Kidney epithelial cell (primary cell): ENCODE measurements at places on chromosomes 4 and X.

GRCh38 chrX:16992951-16993350 lies 46.5 kb downstream of the REPS2 start:
- DNase-seq = no peak

DNA sequence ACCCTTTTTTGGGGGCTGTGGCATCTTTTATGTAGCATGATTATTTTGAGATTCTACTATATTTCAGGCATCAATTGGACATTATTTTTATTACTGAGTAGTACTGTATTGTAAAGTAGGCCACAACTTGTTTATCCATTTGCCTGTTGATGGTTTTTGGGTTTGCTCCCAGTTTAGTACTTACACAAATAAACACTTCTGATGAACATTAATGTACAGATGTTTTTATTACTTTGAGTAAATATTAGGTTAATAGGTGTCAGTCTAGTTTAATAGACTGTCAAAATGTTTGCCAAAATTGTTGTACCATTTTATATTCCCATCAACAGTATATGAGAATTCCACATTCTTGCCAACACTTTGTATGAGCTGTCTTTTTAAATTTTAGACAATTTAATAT lies 214.9 kb upstream of the MAD2L1 start:
- DNase-seq = no peak

GRCh38 chr4:40562208-40562607 lies 67.5 kb downstream of the RBM47 start:
- DNase-seq = no peak

- peak; percentile 28 for DNase-seq
Observed at GRCh38 chrX:31546126-31546525, 474.3 kb upstream of the FTHL17 start.

- DNase-seq = no peak
Observed at GRCh38 chr4:150005537-150005936, 72.7 kb upstream of the DCLK2 start.

- DNase-seq = peak; percentile 50
Observed at GRCh38 chr4:90718931-90719330, 591.7 kb downstream of the CCSER1 start.

DNA sequence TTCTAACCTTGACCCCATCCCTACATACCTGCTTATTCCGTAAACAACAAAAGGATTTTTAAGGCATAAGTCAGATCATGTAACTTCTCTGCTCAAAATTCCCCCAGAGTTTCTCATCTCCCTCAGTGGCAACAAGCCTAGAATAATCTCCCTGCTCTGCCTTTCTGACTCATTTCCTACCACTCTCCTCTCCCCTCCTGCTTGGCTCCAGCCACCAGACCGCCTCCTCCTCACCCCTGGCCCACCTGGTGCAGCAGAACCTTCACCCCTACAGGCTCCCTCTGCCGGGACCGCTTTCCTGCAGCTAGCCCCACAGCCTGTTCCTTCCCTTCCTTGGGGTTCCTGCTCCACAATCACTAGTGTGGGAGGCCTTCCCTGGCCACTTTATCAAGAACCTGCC lies 32.1 kb downstream of the TSPAN5 start:
- peak; percentile 80 for DNase-seq

- DNase-seq = peak; percentile 79
Observed at GRCh38 chr4:47531241-47531953, 46.3 kb downstream of the ATP10D start.

GRCh38 chr4:13527981-13528820 lies 16.1 kb downstream of the NKX3-2 start:
- no peak for DNase-seq

DNA sequence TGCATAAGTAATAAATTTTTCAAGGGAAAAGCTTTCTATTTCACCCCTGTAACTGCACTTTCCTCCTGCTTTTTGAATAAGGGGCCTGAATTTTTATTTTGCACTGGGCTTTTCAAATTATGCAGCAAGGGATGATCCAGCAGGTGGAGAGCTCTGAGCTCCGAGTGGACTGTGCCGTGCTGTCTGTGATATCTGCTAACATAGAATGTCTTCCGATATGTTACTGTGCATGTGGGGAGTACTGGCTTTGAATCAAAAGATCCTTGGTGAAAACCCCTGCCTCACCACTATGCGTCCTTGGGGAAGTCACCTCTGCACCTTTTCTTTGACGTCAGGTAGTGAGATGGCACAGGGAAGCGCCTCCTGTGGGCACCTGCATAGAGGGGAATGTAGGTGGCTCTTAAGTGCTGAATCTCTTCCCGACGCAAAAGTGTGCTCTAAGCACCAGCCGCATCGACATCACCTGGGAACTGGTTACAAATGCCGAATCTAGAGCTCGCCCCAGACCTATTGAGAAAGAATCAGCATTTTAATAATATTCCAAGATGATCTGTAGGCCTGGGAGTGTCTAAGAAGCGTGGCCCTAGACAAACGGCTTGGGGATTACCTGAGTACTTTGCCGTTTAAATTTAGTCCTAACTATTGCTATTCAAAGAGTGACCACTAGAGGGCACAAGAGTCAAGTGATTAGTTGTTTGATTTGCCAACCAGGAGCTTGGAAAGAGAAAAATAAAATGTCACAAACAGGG lies 19.2 kb upstream of the WFS1 start:
- no peak for DNase-seq

DNA sequence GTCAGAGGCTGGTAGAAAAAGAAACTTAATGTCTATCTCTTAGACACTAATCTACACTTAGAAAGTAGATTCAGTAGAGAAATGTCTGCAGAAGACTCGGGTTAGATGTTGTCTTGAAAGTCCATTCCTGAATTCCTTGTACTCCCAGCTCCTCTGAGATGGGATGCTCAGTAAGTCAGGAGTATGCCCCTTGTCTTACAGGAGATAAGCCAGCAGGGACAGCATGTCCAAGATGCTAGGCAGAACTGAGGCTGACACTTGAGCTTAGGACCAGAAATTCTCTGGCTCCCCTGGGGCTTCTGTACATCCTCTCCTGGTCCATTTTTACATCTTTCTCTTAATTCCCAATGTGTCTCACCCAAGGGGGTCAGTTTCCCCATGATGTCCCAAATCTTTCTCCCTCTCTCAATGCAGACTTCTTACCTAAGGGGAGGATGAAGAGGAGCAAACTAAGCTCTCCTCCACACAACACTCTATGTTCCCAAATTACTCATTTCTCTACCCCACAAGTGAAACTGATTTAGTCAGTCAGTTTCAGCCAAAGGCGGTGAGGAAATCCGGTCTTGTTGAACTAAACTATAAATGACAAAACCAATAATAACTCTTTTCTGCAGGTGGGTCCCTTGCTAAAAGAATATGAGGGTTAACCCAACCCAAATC lies 558.2 kb upstream of the DIPK2B start:
- DNase-seq = no peak

DNA sequence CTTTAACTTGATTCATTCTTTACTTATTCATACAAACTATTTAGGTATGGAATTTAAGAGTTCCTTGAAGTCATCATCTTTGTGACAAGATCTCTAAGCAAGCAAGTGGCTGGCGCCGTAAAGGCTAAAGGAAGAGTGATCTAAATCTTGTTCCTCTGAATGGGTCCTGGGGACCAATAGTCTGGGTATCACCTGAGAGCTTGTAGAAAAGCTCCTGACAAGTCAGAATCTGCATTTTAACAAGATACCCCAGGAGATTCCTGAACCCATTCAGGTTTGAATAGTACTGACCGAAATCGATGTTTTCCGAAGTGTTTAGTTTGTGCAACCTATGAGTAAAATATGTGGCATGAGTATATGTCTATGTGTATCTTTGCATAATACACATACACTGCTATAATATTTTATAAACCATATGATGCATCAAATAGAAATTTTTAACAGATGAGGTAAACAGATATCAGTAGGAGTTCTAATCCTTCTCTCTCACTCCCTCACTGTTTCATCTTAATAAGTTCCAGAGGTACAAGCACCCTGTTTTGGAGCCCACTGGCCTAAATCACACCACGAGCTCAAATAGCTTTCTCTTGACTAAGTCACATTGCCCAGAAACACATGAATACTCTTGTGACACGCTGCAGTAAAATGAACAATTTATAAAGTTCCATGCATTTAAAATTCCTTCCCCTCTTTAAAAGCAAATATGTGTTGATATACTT lies 170.0 kb downstream of the RELL1 start:
- DNase-seq = no peak

- DNase-seq = no peak
Observed at GRCh38 chr4:155618183-155618838, 48.3 kb upstream of the GUCY1A1 start.

- no peak for DNase-seq
Observed at GRCh38 chr4:33395731-33396485, 2675.7 kb downstream of the PCDH7 start.

GRCh38 chr4:18508786-18509185 lies 487.2 kb upstream of the LCORL start:
- DNase-seq = no peak

GRCh38 chr4:3283916-3284315 lies 8.9 kb upstream of the RGS12 start:
- no peak for DNase-seq

- no peak for DNase-seq
Observed at GRCh38 chrX:52553995-52554642, 37.3 kb upstream of the XAGE1B start.

DNA sequence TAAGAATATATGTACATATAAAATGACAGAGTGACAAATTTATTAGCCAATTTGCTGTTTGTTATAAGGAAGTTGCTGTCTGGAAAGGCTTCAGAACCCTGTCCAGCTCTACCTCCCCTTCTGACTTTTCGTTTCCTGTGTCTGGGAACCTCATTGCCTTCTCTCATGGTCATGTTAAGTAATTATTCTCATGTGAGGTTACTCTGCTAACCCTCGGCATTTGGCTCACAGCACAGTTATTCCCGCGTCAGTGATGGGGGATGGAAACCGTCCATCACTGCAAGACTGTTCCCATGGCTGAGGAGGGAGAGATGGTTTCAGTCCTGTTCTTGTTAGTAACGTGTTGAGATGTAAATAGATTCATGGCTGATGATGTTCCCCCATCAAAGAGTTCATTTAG lies 11.9 kb downstream of the EDNRA start:
- no peak for DNase-seq

GRCh38 chr4:99323756-99324155 lies 2.6 kb upstream of the ADH1B start:
- no peak for DNase-seq

GRCh38 chr4:69760455-69760854 lies at the start of gene SULT1B1:
TSS of gene SULT1B1 (minus strand) at chr4:69760620. CDS start at chr4:69755217, 5,403 bp downstream.
- no peak for DNase-seq

GRCh38 chr4:150909116-150909515 lies 106.0 kb downstream of the LRBA start:
- DNase-seq = no peak

DNA sequence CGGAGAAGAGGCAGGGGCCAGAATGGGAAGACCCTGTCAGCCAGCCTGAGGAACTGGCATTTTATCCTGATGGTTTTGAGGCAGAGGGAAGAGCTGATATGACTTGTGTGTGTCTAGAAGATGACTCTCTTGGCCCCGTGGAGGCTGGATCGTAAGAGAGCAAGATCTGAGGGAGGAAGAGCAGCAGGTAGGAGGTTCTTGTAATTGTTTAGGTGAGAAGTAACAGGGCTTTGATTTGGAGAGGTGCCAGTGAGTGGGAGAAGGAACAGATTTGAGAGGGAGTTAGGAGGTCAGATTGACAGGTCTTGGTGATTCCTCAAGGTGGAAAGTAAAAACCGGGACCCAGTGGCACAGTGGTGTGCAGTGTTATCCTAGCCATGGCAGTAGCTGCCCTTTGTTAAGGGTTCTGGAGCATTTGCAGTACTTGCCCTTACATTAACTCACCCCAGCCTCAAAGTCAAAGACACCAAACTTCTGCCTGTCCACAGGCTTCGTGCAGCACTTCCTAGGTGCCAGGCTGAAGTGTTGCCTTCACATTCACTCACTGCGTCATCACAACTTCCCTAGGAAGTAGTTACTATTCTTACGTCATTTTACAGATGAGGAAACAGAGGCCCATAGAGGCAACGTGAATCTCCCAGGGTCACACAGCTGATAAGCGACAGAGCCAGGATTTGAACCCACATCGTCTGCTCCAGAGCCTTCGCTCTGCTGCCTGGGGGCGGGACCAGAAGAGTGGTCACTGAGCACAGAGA lies 23.7 kb downstream of the RTL5 start:
- no peak for DNase-seq
